ENCODE measurements at places on chromosomes 7 and 10.

DNA sequence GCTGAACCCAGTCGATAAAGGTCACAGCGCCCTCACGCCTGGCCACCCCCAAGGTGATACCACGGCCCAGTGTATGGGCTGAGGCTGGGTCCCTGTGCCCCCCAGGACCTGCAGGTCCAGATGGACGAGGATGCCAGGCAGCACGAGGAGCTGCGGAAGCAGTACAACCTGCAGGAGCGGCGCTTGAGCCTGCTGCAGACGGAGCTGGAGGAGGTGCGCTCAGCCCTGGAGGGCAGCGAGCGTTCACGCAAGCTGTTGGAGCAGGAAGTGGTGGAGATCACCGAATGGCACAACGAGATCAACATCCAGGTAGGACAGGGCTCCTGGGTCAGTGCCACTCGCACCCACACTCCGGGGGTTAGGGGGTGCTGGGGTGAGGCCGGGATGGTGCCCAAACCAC is 24.2 kb upstream of the ARPC1A start:
- DNase-seq: no peak

DNA sequence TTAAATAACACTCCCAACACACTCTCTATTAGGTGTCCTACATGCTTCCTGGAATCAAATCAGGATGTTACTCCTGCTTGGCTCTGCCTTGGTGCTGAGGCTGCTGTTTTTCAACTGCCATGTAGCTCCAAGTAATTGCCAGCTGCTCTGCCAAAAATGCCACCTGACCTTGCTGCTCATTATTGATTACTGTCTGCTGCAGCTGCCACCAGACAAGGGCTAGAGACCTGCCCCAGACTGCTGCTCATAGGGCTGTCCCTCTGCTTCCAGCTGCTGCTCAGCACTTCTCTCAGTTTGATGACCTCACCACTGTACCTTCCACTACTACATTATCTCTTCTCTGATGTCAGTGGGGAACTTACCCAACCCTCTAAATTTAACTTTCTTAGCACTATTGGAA is 102.5 kb downstream of the PCLO start:
- DNase-seq: no peak

- no peak for DNase-seq
These were observed 706.7 kb downstream of the PCDH15 start for GRCh38 chr10:54094321-54094720.

GRCh38 chr10:69516316-69516715 is 56.9 kb downstream of the NEUROG3 start:
- no peak for DNase-seq

DNA sequence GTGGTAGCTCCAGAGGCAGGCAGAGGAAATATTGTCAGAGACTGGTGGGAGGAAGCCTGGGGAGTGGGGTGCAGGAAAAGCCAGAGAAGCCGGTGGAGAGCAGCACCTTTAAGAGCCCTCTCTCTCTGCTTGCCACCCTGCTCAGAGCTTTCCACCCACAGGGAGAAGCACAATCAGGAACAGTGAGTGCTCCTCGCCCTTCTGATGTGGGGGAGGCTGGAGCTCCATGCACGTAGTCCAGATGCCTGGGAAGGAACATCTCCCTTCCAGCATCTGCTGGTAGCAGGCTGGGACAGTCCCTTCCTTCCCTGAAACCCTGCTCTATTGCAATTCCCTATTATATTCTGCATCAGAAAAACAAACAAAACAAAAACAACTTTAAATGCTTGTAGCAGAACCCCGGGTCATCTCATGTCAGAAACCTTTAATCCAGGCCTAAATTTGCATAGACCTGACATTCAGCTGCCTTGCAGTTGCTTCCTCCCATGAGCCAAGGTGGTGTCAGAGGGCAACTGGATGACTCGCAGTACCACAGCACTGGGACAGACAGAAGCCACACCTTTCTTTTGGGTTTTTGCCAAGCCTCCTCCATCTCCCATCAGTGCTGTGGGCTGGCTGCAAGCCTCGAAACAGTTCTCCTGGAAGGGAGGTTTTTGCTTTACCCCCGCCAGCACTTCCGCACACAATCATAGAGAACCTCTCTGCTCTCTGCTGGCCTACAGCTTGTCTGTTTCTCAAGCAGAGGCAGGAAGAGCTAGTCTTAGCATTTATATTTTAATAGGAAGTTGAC is 13.1 kb downstream of the AVPI1 start:
- DNase-seq: peak; percentile 80

DNA sequence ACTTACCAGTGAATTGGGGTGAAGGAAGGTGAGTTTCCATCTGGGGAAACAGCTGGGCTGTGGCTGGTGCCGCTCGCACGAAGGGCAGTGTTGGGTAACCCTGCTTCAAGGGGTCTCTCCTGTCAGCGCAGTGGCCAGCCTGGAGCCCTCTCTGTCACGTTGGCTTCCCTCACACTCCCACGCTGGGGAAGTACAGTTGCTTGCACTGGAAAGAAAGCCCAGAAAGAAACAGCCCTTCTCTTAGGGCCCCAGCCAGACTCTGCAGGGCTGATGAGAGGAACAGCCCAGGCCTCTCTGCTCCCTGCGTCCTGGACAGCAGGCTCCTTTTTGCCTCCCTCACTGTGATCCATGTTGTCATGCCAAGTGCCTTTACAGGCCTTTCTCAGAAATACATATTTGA is 40.3 kb upstream of the TRIM8 start:
- no peak for DNase-seq

- peak; percentile 77 for DNase-seq
These were observed 199.7 kb upstream of the FRMD4A start for GRCh38 chr10:14530465-14530864.

GRCh38 chr10:30639946-30640786 is 10.6 kb upstream of the LYZL2 start:
- peak; percentile 70 for DNase-seq

DNA sequence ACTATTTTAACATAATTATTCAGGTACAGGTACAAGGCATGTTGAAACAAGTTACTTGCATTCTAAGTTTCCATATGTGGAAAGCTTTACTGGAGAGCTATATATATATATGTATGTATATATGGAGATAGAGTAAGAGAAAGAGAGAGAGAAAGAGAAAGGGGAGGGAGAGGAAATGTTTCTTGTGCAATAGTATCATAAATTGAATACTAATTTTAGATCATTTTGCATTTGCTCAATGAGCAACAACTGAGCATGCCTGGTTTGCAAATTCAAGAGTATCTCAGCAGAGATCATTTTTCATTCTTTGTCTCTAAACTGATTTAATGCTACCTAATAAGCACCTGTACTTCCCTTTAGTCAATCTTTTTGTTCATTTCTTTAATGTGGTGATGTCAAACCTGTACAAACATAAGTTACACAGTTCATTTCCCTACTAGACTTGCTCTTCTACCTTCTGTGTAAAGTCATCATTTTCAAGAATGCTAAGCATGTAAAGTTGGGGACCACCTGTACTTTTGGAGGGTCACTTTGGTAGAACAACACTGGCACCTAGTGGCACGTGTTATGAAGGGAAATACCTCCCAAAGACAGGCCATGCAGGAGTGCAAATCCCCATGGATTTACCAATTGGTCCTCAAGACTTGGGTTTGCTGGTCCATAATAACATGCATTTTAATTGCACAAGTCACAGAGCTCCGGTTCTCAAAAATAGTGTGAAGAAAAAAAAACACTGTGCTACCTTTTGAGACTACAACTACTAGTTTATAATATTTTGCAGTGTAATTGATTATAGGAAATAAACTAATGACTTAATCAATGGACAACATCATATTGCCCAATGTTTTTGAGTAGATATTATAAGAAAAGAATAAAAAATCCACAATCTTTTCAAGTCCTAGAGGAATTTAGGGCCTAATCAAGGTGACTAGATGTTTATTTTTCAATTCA is 431.2 kb upstream of the IGFBP3 start:
- peak; percentile 75 for DNase-seq

- DNase-seq: peak; percentile 44
These were observed 131.9 kb upstream of the PCGF5 start for GRCh38 chr10:91088300-91089140.

DNA sequence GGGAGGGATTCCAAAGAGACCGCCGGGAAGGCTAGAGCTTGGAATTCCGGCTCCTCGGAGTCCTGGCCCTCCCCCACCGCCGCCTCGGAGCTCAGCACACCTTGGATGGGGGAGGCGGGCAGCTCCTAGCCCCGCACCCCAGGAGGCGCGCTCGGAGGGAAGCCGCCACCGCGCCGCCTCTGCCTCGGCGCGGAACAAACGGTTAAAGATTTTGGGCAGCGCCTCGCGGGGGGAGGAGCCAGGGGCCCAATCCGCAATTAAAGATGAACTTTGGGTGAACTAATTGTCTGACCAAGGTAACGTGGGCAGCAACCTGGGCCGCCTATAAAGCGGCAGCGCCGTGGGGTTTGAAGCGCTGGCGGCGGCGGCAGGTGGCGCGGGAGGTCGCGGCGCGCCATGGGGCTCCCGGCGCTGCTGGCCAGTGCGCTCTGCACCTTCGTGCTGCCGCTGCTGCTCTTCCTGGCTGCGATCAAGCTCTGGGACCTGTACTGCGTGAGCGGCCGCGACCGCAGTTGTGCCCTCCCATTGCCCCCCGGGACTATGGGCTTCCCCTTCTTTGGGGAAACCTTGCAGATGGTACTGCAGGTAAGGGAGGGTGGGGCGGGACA is at the start of gene CYP26A1:
Gene CYP26A1 (plus strand): TSS at position 355 of the 608 bp plus-strand sequence. CDS start 42 bp downstream, at position 397.
- no peak for DNase-seq

DNA sequence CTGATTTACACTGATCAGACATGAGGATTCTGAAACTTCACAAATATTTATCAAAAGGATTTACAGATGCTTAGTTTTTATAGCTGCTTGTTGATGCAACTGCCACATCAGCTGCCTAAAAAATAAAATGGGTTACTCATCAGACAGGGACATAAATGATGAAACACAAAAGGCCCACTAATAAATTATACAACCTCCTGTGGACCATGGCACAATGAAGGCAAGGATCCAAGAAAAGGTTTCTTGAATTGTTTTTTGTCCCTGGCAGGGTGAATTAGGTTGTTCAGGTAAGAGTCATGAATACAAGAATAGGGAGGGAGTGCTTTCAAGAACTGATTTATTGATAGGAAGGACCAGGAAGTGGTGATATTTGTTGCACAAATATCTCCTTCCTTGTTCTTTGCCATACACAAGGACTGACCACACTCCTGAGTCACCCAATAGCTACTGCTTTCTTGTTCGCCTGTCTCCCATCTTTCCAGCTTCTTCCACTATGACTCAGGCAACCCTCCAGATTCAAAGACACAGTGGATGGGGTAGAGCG is 234.5 kb downstream of the AHR start:
- peak; percentile 95 for DNase-seq

DNA sequence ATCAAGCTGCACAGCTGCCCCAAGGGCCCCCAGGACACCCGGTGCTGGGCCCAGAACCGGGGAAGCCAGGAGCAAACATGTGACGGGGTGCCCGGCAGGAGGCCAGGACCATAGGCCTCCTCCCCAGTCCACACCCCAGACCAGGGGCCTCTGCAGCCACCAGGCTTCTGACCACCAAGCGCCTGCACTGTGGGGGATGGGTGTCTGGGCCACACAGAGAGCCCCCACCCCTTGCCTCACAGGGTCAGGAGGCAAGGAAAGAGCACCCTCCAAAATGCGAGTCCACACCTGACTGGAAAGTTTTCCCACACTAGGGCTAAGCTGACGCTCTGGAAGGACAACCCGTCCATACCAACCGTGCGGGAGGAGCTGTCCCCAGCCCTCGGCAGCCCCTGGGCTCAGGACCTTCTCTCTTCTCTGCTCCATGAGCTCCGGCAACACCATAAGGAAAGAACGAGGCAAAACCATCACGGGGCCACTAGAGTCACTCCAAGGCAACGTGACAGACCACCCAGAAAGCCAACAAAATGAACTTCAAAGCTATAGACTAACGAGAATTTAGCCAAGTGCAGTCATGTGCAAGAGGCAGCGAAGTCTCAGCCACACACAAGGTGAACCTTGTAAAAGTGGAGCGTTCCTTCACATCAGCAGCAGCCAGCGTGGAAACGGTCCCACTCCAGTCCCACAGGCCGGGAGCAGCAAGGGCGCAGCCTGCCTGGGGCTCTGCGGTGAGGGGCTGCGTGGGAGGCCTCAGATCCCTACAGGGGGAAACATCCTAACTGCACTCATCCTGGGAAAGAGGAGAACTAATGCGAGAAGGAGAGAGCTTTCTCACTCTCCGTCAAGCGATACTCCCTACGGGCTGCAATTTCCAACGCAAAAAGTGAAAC is 5.1 kb downstream of the STK32C start:
- no peak for DNase-seq

DNA sequence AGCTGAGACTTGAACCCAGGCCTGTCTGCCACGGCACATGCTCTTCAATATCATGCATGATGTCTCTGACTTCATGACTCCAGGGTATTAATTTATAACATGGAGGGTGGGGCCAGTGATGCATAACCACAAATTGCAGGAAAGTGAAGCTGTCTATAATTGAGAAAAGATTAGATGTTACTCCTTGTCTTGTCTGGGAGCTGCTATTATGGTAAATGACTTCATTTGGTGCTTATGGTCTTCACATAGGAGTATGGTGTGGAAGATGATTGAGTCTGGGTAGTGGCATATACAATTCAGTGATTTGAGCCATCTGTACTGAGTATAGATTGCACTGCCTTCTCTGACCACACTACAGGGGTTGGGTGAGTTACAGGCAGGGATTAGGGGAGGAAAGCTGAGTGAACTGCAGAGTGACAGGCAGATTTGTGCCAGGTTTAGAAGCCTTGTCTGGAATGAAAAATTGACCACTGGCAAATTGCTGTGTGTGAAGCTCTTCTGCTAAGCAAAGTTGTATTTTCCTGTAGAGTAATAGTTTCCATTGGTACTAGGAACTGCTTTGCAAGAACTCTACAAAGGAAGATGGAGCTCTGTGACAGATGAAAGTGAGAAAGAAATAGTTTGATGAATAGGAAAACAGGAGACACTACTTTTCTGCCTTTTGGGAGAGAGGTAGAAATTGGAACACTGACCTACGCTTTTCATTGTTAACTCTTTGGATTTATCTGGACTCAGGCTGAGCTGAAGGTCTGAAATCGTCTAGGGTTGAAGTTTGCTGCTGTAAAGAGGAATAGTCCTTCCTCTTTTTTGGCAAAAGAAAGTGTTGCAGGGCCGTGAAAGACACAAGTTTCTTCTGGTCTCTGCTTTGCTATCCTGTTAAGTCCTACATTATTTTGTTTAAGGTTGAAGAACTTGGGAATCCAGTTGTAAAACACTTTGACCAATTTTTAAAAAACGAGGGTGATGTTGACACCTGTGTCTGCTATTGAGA is 2.7 kb downstream of the SND1 start:
- peak; percentile 24 for DNase-seq

DNA sequence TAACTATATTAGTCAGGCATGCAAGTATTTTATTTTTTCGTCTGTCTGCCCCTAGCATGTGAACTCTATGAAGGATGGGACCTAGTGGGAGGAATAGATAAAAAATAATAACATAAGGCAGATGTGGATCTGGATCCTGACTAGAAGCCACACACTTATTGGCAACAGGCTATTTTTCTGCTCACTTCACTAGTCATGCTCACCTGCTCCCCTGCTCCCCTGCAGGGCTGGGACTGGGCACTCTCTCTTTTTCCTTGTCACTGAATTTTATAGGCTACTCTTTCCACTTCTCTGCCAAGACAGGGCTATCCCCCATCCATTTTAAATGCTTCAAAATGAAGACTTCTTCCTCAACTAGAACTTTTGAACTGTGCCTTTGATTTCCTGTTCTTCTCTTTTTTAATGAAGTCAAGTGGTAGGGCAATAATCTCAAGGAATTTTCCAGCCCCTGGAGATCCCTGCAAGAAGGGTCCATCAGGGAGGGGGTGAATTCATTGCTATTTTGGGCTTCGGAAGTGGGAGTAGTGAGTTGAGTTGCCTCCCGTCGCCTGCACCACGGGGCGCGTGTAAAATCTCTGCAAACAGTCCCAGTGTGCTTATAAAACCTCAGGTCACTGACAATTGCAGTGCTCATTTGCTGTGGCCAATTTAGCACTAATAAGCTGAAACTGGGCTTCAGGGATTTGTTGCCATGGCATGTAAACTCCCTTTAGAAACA is 156.7 kb upstream of the NPVF start:
- DNase-seq: no peak

- DNase-seq: peak; percentile 74
These were observed 49.5 kb downstream of the NEURL1 start for GRCh38 chr10:103542764-103543616.
